ENCODE measurements at places on chromosomes 5 and 9.

- DNase-seq, result no peak
These were observed 24.5 kb downstream of the MRPS30 start for GRCh38 chr5:44833249-44833648.

DNA sequence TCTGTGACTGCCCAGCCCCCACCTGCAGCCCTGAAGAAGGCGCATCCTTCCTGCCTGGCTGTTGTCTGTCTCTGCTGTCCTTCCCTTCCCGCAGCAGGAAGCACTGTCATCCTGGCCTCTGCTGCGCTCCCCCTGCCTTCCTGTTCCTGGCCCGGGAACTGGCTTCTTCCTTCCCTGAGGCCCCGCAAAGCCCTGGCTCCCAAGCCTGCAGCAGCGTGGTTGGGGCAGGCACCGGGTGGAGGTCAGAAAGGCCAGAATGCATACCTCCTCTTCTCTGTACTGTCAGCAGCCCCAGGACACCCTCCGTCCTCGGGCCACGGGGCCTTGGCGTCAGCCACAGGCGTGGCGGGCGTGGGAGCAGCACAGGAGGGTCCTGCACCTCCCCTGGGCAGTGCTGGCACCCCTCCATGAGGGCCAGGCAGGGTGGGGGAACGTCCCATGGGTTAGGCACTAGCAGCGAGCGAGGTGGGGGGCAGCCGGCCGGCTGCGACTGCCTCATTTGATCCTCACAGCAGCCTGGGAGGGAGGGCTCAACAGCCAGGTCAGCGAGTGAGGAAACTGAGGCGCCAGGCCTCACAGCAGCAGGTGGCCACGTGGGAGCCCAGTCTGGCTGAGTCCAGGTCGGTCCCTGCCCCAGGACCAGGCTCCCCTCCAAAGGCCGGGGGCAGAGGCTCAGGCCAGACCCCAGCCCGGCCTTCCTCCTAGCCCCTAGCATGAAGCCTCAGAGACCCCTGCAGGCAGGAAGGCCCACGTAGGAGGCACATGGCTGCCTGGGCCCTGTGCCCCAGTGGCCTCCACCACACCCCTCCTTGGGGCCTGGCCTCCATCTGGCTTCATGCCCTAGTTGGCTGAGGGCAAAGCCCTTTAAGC is 9.4 kb downstream of the FLT4 start:
- no peak for DNase-seq

GRCh38 chr9:70563010-70563409 is 148.6 kb upstream of the KLF9 start:
- no peak for DNase-seq

GRCh38 chr5:76462097-76462667 is 59.1 kb downstream of the IQGAP2 start:
- DNase-seq, result no peak

GRCh38 chr9:125509476-125509875 is 197.5 kb downstream of the MAPKAP1 start:
- peak; percentile 73 for DNase-seq

GRCh38 chr9:136185596-136186366 is 19.1 kb downstream of the LHX3 start:
- DNase-seq, result no peak

GRCh38 chr5:2700876-2701275 is 50.6 kb downstream of the IRX2 start:
- no peak for DNase-seq

DNA sequence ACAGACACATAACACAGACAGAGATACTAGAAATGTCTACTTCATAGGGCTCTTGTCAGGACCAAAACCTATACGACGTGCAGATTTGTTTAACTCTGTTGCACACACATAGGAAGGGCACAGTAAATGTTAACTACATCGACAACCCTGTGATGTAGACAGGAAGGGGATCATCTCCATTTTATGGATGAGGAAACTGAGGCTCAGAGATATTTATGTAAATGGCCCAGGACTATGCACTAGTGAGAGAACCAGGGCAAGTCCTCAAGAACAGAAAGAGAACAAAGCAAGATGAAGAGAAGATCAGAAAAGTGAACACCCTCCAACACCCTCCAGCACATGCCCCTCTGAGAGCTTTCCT is 36.3 kb downstream of the PCDHAC2 start:
- no peak for DNase-seq

DNA sequence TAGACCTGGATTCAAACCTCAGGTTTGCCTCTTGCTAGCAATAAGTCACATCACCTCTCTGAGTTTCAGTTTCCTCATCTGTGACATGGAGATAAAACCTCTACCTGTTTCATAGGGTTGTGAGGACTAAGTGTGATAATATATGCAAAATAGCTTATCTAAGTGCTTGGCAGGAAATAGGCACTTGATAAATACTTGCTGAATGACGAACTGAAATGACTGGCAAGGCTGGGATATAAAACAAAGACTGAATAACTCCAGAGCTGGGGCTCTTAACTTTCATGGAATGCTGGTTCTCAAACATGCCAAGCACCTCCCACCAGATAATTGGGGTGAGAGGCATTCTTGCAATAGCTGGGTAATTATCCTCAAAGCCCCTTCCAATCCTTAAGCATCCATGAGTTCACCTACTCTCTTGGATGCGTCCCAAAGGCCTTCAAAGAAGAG is 87.6 kb downstream of the ADRB2 start:
- peak; percentile 85 for DNase-seq

- no peak for DNase-seq
These were observed 9.3 kb upstream of the ARAP3 start for GRCh38 chr5:141691286-141691866.

DNA sequence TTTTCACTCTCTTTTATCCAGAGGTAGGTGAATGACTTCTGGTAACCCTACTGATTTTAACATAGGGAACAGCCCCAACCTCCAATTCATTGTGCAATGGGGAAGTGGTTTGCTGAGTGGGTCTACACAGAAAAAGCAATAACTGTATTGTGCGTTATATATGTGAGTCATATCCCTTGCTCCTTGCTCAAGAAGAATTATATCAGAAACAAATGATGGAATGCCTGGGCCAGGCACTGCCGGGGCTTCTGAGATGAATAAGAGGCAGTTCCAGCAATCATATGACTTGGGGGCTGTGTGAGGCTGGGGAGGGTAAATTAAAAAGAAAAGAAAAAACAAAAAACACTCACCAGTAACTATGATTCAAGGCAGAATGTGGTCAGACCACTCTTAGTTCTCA is 79.2 kb upstream of the ABCA1 start:
- peak; percentile 83 for DNase-seq

DNA sequence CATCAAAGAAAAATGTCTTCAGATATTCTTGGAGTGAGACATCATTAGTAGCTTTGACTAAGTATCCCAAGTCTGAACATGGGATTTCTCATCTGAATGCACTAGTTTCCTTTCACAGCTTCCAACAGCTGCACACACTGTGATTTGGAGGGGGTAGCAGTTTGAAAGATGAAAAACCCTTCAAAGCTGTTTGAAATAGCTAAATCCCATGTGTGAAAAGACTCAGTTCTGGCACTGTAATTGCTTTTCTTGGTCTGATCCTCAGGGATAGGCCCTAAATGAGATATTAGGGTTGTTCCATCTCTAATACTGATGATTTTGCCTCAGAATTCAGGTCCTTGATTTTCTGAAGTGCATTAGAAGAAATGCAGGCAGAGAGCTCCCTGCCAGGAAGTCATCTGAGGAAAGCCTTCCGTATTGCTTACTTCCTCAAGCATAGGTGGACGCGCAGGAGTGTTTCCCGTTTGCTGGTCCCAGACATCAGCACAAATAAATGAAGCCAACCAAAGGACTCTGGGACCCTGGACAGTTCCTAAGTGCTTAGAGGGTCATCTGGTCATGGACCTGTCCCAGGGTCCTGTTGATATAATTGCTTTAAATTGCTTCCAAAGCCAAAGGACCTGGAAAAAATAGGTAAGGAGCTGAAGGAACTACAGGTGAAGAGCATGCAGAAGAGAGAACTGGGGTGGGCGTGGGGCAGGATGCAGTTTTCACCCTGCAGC is 25.6 kb upstream of the FRMPD1 start:
- DNase-seq, result no peak

GRCh38 chr9:105238302-105238701 is 6.1 kb upstream of the SLC44A1 start:
- no peak for DNase-seq

DNA sequence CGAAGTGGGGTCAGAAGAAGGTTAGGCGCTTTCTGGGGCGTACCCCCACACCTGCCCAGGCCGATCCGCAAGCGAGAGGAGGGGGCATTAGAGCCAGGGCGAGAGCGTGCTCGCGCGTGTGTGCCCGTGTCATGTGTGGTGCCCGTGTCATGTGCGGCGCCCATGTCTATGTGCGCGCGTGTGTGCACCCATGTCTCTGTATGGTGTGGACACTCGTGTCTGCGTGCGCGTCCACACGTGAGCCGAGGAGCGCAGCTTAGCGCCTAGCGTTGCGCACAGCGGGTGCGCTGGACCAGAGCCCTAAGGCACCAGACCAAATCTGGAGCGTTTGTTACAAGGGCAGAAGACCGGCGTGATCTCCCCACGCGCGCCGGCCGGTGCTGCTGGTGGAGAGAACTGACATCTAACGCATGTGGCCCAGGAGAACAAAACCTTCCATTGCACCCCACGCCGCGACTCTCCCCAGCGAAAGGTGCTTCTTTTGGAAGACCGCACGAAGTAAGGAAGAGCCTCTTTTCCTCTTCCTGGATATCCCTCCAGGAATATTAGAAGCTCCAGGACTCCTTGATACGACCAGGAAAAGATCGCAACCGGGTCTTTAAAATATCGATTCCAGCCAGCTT is 644 bp downstream of the NIM1K start:
- DNase-seq, result no peak

DNA sequence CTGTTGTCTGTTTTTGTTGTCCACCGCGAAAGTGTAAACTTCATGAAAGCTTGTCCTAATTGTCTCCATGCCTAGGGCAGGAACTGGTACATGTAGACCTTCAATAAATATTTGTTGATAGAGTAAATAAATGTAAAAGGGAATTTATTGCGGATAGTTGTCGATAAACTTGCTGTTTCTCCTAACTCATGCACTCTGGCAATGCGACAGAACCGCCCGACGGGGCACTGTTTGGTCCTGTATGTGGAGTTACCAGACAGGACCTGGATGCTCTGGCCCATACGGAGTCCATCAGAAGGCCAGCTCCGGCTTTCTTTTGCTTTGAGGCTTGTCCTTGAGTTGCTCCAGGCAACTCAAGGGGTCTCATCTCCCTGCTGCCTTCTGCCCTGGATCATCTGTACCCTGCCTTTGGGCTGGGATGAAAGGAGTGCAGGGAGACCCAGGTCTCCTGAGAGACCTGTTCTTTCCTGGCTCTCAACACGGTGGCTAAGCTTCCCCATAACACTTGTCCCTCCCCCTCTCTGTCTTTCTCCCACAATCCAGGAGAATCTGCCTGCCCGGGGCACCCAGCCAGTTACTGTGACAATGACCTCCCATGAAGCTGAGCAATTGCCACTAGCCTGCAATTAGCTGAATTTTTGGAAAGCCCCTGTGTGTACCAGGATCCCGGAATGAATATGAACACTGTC is 149.5 kb upstream of the PTCH1 start:
- no peak for DNase-seq

DNA sequence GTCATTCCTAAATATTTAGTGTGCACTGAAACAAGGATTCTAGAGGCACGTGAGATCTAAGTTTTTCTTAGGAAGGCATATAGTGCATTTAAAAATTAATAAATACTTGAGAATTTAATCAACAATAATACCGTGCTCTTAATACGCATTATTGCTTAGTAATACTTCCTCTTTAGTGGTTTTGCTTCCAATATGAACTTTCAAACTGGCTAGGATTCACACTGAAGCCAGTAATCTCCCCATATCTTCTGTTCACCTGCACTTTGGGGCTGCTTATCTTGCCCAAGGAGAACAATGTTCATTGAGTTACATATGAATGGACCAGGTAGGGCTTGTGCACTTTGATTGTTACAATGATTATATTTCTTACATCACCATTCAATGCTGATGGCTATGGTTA is 180.5 kb upstream of the RIOK2 start:
- DNase-seq, result no peak

GRCh38 chr9:10855847-10856246 is 243.0 kb upstream of the PTPRD start:
- DNase-seq, result no peak

- DNase-seq, result no peak
These were observed 103.4 kb upstream of the RASEF start for GRCh38 chr9:83166372-83166771.

- no peak for DNase-seq
These were observed 1.4 kb upstream of the SNX18 start for GRCh38 chr5:54516051-54516655.

DNA sequence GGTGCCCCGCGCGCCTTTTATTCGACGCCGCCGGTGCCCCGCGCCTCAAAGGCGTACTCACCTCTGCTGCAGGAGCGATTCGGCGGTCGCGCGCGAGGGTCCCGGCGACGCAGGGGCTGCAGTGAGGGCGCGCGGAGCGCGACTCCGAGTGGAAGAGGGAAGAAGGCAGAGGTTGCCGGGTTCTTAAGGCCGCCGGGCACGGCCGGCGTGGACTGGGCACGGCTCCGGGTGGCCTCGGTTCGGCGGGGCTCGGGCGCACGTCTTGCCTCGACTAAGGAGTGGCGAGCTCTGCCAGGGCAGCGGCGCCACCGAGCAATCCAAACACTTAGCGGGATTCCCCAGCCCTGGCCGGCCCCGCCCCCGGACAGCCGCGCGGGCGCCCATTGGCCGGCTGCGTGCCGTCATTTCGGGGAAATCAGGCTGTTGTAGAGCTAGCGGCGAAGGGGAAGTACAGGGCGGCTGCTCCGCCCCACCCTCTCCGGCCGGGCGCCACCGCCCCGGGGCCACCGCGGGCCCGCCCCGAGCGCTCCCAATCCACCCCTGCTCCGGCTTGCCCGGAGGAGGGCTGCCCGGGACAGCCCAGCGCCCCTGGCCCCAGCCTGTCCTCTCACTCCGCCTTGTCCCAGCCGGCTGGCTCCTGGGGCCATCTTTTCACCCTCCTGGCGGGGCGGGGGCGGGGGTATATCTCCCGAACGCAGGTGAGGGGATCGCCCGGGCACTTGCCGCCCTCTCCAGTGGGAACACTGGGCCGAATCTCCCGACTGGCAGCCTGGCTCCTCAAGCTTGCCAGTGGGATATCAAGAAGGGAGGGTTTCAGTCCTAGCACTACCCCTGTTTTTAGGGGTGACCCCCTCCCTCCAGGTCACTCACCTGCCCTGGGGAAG is at the start of gene IRF1:
TSS of gene IRF1 (minus strand) at position 290 of the 884 bp plus-strand sequence. CDS start 1,295 bp downstream, outside the sequence.
- DNase-seq, result peak; percentile 91

- no peak for DNase-seq
These were observed 8.6 kb downstream of the HAPLN1 start for GRCh38 chr5:83711982-83712601.

GRCh38 chr5:116771466-116772151 is 197.0 kb upstream of the SEMA6A start:
- DNase-seq, result peak; percentile 8

DNA sequence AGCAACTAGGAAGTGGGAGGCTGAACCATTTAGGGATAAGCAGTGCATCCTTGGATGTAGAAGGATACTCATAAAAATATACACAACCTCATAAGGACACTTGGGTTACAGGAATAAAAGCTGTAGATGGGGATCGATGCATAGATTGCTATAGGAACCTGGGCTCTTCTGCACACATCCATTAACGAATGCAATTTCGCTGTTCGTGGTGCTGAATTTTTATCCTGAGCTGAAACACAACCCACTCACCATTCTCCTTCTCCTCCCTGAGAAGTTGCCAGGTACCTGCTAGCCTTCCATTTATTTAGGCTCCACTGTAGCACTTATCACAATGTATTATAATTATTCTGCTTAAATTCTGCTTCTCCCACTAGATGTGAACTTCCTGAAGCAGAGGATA is 320.6 kb upstream of the BRINP1 start:
- no peak for DNase-seq
